ENCODE measurements at places on chromosomes 7 and 10. TPM values are rescaled to one million over a fixed set of nuclear protein-coding genes. Genes with fewer than 3 reads are reported as not detected.

- DNase-seq: no peak
Observed at GRCh38 chr10:12337453-12338372, 11.6 kb upstream of the CAMK1D start.

GRCh38 chr10:49585387-49585786, 24.7 kb upstream of the SLC18A3 start:
- DNase-seq: no peak

- no peak for DNase-seq
Observed at GRCh38 chr7:1425292-1426136, 33.8 kb downstream of the MICALL2 start.

DNA sequence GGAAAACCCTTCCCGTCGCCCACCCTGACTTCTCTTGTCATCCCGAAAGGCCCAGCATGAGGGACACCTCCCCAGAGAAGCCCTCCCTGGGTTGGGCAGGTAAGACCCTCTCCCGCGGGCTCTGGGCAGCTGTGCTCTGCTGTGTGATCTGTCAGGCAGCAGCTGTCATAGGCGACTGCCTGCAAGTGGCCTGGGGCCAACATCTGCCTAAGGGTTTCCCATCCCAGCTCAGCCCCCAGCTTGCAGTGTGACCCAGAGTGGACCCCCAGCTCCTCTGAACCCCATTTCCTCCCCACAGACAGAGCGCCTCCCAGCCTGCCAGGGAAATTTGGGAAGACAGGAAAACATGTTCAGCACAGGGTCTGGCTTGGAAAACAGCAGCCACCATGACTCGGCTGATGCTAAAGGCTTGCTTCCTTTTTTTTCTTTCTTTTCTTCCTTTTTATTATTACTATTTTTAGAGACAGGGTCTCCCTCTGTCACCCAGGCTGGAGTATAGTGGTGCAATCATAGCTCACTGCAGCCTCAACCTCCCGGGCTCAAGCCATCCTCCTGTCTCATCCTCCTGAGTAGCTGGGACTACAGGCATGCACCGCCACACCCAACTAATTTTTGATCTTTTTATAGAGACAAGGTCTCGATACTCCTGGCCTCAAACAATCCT, 18.3 kb upstream of the TNRC18 start:
- no peak for DNase-seq

- no peak for DNase-seq
Observed at GRCh38 chr10:1360011-1360557, 303.9 kb downstream of the WDR37 start.

GRCh38 chr7:130278860-130279259, 12.2 kb downstream of the CPA2 start:
- no peak for DNase-seq

Gene ELN
- total RNA-seq: not detected

GRCh38 chr7:114789871-114790311, 132.0 kb upstream of the MDFIC start:
- no peak for DNase-seq

- DNase-seq: no peak
Observed at GRCh38 chr10:71688256-71688655, 31.3 kb downstream of the C10orf105 start.

- DNase-seq: no peak
Observed at GRCh38 chr10:77919713-77920108, 6.8 kb downstream of the DLG5 start.

Gene HOXA3
- not detected for total RNA-seq

DNA sequence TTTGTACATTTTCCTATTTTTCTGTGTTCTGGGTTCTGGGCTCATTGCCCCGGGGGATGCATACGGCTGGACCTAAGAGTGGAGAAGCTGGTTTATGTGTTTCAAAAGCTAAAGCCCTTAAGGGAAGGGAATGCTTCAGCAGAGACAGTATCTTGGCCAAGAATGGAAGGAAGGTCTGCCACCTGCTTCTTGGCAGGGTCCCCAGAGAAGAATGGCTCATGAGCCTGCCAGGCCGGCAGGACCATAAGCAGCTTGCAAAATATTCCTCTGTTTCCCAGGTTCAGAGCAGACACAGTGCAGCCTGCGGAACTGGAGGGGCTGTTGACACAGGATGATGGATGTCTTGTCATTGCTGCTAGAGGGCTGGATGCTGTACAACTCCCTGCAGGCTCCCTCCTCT, 7.8 kb upstream of the ABHD11 start:
- no peak for DNase-seq

Gene DYDC2
- not detected for total RNA-seq

GRCh38 chr7:37481722-37482288, 33.1 kb upstream of the ELMO1 start:
- no peak for DNase-seq

DNA sequence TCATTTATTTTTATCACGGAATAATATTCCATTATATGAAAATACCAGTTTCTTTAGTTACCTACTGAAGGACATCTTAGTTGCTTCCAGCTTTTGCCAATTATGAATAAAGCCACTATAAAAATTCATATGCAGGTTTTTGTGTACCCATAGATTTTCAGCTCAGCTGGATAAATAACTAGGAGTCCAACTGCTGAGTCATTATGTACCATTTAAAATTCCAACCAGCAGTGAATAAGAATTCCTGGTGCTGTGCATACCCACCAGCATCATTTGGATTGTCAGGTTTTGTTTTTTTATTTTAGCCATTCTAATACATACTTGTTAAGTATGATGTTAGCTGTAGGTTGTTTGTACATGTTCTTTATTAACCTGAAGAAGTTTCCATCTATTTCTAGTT, 14.5 kb downstream of the FAM24B start:
- no peak for DNase-seq

GRCh38 chr7:90668992-90669391, 72.9 kb downstream of the CDK14 start:
- no peak for DNase-seq

Measured in activated naive CD4-positive, alpha-beta T cell treated with anti-CD3 and anti-CD28 coated beads, Interleukin-2, amount 50 U/mL, for 72 hours (primary cell).